ENCODE measurements at places on chromosomes 16 and 17.

- DNase-seq: no peak
Measured at GRCh38 chr16:83420206-83420760, 387.5 kb upstream of the HSBP1 start.

- no peak for DNase-seq
Measured at GRCh38 chr17:66330646-66331037, 28.2 kb downstream of the PRKCA start.

- DNase-seq: no peak
Measured at GRCh38 chr17:18033442-18034099, 5.4 kb downstream of the ATPAF2 start.

DNA sequence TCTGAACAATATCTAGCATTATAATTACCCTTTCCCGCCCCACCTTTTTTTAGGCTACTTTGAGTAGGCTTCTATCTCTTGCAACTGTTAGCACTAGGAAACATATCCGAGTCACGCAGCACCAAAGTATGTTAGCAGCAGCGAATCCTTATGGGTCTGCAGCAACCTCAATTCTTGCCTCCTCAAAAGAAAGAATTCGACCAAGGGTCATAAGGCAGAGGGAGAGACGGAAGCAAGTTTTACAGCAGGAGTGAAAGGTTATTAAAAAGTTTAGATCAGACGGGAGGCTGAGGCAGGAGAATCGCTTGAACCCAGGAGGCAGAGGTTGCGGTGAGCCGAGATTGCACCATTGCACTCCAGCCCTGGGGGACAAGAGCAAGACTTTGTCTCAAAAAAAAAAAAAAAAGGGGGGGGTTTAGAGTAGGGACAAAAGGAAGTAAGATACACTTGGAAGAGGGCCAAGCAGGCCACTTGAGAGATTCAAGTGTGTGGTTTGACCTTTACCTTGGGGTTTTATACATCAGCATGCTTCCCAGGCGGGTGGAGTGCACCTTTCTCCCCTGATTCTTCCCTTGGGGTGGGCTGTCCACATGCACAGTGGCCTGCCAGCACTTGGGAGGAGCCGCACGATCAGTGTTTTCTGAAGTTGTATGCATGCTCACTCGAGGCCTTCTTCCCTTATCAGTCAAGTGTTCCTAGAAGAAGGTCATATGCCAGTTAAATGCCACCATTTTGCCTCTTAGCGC is 67.7 kb downstream of the HLF start:
- no peak for DNase-seq

DNA sequence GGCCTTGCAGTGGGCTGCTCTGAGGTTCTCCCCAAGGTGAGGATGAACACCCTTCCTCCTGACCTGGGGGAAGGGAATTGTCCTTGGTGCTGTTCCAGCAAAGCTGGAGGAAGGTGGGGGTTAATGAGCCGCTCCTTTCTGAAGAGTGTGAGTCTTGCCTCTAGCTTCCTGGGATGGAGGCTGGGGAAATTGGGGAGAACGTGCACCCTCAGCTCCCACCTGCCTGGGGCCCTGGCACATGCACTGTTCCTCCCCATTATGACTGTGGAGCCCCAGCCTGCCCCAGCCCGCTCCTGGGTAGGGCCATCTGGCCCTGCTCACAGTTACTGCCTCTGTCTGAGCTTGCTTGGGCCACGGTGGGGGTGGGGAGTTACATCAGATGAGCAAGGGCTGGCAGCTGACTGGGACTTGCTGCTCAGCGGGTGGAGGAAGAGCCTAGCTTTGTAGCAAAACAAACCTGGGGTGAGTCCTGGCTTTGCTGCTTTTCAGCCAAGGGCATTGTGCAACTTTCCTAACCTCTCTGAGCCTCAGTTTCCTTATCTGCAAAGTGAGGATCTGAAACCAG is 11.1 kb downstream of the TNS4 start:
- peak; percentile 68 for DNase-seq

- DNase-seq: no peak
Measured at GRCh38 chr16:72913551-72913950, 134.4 kb downstream of the ZFHX3 start.

GRCh38 chr16:57146040-57146647 is 39.7 kb downstream of the PSME3IP1 start:
- DNase-seq: no peak

GRCh38 chr16:3646348-3646920 is 8.1 kb upstream of the DNASE1 start:
- DNase-seq: no peak

Measured in cerebellar nuclear complex (tissue), 1 donor.